Glomerular endothelial cell (primary cell): ENCODE measurements at places on chromosomes 3 and 15.

DNA sequence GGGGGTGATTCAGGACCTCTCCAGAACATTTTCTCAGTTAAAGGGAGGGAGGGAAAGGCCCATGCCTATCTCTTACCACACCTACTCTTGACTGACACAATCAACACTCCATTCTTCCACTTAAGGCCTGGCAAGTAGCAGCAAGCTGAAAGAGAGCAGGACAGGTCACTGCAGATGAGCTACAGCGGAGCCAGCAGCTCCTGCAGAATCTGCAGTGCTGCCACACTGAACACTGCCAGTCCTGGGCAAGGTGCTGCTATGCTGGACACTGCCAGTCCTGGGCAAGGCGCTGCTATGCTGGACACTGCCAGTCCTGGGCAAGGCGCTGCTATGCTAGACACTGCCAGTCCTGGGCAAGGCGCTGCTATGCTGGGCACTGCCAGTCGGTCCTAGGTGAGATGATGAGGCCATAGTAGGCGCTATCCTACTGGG, 143.7 kb downstream of the MYLK start:
- DNase-seq: no peak

DNA sequence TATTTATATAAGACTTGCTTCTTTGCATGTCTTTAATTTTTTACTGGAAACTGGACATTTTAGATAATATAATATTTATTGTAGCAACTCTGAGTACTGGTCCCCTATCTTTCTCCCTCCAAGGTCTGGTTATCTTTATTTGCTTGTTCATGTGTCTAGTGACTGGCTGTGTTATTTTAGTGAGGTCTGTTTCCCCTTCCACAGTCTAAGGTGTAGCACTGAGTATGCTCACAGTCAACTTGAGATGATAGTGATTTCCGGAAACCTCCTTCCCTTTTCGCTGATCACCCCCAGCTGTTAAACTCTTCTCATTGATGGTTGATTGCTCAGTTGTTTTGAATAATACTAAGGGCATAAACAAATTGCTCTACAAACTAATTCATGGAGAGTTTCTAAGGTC, 37.0 kb downstream of the PCNP start:
- no peak for DNase-seq

GRCh38 chr3:118987477-118987876, 47.2 kb downstream of the IGSF11 start:
- DNase-seq: no peak

DNA sequence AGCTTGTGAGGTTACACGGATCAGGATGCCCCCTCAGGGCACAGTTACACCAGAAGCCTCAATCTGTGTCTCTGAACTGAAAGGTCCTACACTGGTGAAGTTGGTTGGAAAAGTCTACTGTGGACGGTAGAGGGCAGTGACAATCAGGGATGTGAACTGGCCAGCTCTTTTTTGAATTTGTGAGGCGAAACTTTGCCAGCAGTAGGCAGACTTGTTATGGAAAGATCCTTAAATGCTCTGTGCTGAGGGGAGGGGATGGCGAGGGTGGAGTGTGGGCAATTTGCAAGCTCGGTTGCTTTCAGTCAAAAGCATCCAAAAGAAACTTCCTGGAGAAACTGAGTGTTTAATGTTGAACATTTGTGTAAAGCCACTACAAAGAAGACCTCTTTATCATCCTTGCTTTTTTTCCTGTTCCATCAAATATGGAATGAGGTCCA, 127.4 kb upstream of the ABHD17C start:
- peak; percentile 73 for DNase-seq

GRCh38 chr3:192122832-192123594, 604.3 kb downstream of the FGF12 start:
- DNase-seq: no peak

GRCh38 chr3:189286188-189286587, 114.4 kb downstream of the TPRG1 start:
- no peak for DNase-seq

GRCh38 chr3:162103808-162104207, 607.2 kb downstream of the OTOL1 start:
- DNase-seq: no peak

DNA sequence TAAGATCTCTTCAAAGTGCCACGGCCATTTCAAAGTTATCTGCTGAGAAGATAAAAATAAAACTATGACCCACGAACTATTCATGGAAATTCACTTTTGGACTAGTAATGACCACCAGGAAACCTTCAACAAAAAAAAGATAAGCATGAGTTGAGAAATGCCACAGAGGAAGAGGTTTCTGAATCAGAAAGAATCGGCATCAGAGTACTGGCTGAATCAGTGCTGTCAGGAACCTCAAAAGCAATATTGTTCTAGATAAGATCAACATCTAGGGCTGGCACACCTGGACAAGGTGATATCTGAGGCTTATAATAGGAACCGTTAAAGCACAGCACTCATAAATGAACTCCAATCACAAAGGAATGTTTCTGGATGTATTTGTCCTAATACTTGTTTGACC, 72.7 kb downstream of the PEAK1 start:
- no peak for DNase-seq

DNA sequence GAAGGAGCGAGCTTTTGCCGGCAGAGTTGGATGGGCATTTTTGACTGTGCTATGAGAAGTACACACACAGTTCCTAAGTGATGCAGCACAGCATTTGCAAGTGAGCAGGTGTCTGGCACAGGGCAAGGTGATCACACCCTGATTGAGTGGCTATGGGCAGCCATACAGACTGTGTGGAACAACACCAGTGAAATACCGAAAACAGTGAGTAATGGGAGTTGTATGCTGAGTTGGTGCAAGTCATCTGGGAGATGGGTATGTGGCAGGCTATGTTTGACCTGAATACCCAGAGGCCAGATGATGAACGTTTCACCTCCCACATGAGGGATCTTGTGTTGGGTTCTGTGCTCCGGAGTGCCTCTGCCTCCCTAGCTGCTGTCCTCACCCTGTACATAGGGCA, 53.5 kb upstream of the TIPARP start:
- no peak for DNase-seq

DNA sequence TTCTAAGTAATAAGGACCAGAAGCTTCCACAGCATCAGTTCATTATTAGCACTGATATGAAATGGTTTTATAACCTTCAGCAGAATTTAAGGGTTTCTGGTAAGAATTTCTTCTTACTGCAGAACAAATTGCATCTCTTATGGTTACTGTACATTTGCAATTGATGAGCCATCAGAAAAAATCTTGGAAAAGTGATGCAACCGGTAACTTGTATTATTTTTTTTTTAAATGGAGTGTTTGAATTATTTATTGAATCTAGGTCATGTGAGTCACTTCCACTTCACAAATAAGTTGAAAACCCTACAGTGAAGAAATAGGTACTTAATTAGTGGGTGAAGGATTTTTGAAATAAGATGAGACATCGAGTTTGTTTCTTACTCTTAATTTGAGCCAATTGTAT, 786.0 kb downstream of the TUSC7 start:
- no peak for DNase-seq

DNA sequence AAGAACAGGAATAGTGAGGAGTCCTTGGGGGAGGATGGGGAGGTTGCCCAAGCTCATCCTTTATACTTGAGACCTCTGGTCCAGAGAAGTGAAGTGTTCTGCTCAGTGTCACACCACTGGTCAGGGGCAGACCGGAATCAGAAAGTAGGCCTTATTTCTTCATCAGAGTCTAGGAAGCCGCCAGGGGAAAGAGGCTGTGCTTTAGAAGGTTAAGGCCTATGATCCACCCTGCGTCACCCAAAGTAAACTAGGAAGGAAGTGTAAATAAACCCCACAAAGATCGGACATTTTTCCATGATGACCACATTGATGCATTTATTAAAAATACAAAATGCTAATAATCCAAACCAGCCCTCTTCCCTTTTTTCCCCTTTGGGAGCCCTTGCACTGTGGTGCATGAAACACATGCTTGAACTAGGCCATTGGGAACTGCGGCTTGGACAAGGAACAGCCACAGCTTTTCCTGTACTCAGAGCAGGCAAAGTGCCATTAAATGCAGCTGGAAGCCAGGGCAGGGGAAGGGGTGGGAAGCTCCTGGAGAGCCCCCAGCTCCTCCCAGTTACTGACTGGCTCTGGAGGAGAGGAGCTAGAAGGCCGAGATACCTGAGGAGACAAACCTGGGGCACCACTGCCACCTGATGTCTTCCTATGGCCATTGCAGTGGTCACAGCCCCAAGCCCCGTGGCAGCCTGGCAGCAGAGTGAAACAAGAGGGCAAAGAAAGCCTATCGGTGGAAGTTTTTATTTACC, 37.0 kb downstream of the CDC25A start:
- peak; percentile 72 for DNase-seq

DNA sequence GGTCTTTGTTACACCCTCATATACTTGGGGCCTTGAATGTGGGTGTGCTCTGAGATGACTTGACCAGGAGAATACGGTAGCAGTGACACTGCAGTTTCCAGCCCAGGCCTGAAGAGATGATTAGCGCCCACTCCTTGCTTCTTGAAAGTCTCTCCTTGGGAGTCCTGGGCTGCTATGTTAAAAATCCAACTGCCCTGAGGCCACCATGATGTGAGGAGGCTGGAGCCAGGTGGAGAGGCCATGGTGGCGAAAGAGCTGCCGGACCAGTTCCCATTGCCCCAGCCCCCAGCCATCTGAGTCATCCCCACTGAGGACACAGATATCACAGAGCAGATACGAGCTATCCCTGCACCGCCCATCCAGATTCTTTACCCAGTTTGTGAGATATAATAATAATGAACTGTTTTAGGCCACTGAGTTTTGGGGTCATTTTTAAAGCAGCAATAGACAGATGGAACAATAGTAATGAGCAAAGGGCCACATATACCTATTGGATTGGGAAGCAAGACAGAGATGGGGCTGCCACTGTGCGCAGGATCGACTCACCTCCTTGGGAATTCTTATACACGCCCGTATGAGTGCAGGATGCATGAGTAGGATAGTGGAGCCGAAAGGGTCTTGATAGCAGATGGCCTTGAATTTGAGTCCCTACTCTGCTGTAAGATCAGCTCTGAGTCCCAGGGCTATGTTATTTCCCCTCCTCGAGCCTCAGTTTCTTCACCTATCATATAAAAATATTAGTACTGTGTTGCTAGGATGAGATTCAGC, 12.1 kb upstream of the GATA2 start:
- DNase-seq: no peak

- no peak for DNase-seq
Measured at GRCh38 chr3:59411186-59411585, 361.4 kb upstream of the CFAP20DC start.

- DNase-seq: no peak
Measured at GRCh38 chr3:137792626-137793271, 28.6 kb downstream of the SOX14 start.

DNA sequence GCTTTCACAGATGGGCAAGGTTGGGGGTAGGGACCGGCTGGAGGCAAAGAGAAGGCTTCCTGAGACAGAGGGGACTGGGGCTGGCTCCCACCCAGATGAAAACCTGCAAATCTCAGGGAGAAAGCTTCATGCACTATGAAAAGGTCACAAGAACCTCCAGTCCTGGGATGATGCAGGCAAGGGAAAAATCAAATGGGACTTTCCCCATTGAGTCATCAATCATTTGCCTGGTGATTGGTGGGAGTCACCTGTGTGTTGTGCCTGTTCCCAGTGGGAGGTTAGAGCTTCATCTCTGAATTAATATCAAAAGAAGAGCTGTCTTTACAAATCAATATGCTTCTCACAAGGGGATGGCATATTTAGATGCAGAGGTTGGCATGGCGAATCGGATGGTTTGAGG, 49.9 kb downstream of the CACNA1D start:
- DNase-seq: no peak
